Endodermal cell (in vitro differentiated cells): ENCODE measurements at places on chromosomes 5 and 9. TPM values are rescaled to one million over a fixed set of nuclear protein-coding genes. Genes with fewer than 3 reads are reported as not detected.

The FAM221B gene
- total RNA-seq = 0.22 TPM in 1 of 2 replicates, not detected in the other

The FBLL1 gene
- 1.1 and 1.6 TPM in 2 replicates for total RNA-seq

The SAXO1 gene
- total RNA-seq = 0.04 and 0.23 TPM in 2 replicates

The EQTN gene
- total RNA-seq = not detected in 3 replicates

The NR6A1 gene
- total RNA-seq = 167 and 168 TPM in 2 replicates
